ENCODE measurements at places on chromosomes 5 and 9.

- no peak for DNase-seq
Observed at GRCh38 chr9:97415146-97415545, 3.2 kb downstream of the TDRD7 start.

GRCh38 chr9:135665795-135666189, 2.7 kb downstream of the LCN9 start:
- DNase-seq: no peak

GRCh38 chr5:58318468-58318867, 141.4 kb downstream of the PLK2 start:
- no peak for DNase-seq

DNA sequence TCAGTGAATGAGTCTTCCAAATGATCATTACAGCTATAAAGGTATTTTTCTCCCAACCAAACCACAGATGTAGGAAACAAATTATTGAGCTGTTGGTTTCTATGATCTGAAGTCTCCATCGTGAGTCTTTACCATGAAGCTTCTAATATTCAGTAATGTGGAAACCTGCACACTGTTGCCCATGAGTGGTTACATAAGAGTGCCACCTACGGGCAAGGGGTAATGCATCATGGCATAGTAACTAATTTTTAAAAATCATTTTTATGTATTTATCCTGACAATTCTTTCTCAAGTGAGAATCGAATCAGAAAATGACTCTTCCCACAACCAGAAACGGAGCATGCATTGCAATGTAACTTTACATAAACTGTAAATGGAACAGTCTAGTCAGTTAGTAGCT, 282.5 kb upstream of the SMARCA2 start:
- no peak for DNase-seq

DNA sequence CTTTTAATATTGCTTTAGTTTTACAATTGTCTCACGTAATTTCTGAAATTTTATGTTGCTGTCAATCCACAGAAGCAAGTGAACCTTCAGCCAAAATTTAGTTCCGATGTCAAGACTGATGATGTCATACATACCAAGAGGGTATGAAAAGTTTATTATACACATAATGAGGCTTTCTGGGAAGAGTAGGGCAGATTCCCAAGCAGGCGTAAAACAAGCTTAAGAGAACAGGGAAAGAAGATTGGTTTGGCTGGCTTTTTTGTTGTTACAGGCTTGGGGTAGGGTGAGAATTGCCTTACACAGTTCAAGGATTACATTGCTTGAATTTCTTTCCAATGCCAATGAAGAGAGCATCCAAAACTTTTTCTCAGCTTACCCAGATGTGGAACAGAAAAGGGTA, 1962.9 kb upstream of the CDH6 start:
- no peak for DNase-seq

DNA sequence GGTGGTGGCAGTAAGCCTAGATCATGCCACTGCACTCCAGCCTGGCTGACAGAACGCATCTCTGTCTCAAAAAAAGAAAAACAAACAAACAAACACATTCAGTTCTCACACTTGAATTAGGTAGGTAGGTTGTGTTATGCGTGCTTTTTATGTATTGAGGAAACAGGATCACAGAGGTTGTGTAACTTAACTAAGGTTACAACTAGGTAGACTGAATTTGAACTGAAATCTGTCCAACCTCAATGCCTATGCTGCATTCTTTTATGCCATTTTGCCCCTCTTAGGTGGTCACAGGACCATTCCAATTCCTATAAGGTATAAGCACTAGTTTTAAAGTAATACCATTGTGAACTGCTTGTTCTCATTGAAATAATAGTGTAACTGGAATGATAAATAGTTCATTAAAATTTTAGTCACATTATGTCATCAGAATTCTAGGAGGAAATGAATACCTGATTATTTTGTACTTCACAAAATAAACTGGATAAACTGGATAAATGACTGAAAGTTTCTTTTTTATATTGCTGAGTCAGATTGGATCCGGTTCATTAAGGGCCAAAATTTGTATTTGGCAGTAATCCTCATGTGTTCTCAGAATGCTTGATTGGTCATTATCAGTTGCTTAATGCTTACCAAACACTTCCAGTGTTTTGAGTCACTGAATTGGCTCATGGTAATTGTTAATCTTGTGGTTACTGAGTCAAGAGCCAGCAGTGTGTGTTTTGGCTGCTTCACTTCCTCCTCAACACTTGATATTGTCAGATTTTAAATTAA, 7.1 kb downstream of the UBAP1 start:
- DNase-seq: peak; percentile 93

- DNase-seq: no peak
Observed at GRCh38 chr5:54678737-54679136, 161.2 kb downstream of the SNX18 start.

GRCh38 chr9:125632321-125633115, 74.5 kb downstream of the MAPKAP1 start:
- DNase-seq: peak; percentile 56

- DNase-seq: no peak
Observed at GRCh38 chr5:126438868-126439267, 15.7 kb downstream of the GRAMD2B start.

DNA sequence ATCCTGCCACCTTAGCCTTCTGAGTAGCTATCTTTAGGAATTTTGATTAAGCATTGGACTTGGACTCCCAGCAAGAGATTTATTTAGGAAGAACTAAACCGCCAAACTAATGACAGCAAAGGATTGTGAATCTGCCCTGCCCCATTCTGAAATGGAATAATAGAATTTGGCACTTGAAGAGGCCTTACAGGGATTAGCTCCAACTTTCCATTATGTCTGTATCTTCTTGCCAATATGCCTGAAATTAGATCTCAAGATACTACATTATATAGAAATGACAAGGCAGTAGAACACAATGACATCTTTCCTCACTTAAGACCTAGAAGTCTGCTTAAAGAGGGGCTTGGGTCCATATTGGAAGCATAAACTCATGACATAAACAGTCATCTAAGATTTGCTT, 77.0 kb upstream of the DPYSL3 start:
- DNase-seq: no peak

DNA sequence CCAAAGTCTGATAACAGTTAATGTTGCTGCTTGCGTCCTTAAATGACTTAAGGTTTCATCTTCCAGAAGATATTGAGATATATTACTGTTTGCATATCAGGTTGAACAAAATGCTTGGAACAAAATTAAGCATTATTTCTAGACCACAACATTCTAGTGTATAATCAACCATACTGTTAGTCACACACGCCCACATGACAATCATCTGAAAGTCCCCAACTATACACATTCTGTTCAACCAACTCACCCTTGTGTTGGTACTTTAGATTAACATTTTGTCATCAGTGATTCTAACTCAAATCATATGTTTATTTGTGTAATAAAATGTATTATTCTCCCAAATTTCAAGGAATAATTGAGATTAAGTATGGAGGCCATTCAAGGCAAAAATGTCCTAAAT, 47.3 kb downstream of the LURAP1L start:
- DNase-seq: no peak

DNA sequence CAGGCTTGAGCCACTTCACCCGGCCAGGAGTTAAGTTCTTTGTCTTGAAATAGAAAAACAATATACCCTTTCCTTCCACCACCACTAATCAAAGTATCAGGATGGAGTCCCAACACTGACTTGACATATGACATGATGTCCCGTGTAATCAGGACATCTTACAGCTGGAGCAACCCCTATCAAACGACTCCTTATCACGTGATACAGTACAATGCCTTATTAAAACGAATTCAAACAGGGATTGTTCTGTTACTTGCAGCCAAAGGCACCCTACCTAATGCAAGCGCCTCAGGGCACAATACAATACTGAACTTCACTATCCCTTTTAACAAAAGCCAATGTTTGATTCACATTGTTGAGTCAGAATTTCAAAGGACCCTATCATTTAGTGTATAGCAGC, 261.3 kb downstream of the SLIT3 start:
- DNase-seq: no peak

GRCh38 chr9:4393806-4394523, 94.1 kb upstream of the GLIS3 start:
- DNase-seq: no peak

GRCh38 chr5:175893466-175893865, 22.1 kb downstream of the CPLX2 start:
- DNase-seq: no peak

- no peak for DNase-seq
Observed at GRCh38 chr9:31873722-31874121, 510.7 kb upstream of the ACO1 start.

DNA sequence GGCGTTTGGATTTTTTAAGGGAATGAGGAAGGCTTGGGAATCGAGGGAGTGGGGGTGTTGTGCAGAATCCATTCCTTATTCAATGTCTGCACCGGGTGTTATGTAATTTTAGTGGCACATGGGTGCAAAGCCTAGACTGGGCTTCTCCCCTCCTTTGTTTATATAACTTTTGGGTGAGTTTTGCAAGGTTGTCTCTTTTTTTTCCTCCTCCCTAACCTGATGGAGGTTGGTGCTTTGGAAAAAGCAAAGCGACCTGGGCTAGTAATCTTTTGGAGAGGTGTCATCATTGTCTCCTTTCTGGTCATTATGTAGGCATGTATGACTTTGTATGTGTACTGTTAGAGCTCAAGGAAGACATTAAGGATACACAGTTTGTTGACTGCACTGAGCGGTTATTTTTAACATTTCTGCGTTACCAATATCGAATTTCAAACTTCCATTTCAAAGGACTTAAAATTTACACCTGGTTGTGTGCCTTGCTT, 3.1 kb downstream of the SMARCA2 start:
- peak; percentile 46 for DNase-seq

GRCh38 chr5:133292300-133292699, 240.5 kb downstream of the HSPA4 start:
- DNase-seq: no peak

DNA sequence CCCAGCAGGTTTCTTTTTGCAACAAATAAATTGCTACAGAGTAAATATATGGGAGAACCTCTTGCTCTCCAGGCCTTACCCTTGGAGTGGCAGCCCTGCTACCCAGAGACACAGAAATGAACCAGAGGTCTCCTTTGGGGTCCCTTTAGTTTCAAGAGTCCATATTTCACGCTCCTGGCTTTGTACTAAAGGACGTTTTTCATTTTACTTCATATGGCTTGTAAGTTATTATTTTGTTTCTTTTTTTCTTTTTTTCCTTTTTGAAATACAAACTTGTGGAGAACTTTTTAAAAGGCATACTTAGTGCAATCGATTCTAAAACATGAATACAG, 3.3 kb upstream of the ADCY2 start:
- no peak for DNase-seq

DNA sequence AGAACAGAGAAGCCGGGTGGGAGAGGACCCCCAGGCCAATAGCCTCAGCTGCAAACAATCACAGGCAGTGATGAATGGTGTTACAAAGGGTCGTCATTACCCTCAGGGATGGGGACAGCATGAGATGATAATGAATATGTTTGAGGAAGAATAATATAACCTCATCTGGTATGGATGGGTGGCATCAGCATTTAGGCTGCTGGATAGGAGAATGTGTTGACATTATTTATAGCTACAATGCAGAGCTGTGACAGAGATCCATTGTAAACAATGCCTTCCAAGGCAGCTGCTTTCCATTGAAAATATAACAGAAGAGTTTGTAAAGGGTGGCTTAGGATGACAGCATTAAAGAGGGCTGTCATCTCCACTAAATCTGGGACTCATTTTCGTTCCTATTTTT, 365.5 kb downstream of the KCNN2 start:
- no peak for DNase-seq
